ENCODE measurements at places on chromosomes 2 and 18.

DNA sequence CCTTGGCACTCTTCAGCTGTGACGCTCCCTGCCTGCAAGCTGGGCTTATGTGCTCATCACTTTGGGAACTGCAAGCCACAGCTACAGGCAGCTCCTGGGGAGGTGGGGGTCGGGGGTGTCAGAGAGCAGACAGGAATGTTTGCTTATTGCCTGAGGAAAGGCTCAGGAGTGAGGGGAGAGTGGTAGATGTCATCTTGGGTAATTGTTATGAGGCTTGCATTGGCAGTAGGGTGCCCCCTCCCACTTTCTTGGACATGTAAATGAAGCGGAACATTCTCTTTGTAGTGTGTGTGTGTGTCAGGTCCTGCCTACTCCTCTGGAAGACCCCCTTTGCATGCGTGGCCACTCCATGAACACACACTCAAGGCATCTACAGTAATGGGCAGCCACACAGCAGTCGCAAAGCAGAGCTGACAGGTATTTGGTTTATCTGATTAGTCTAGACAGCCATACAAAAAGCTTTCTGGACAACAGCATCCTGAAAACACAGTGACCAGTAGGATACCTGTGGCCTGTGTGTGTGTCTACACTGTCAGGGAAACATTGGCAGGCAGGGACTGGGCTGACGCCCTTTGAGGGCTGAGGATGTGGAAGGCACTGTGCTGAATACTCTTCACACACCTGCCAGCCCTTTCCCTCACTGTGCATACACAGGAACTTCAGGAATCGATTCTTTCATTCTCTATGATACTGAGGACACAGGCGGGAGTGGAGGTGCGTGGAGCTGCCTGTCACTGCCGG lies 17.1 kb upstream of the MC2R start:
- no peaks in the 10 kb centered on the region for H3K4me1 ChIP-seq
- no peak overlapping the region for H3K27ac ChIP-seq
- H3K36me3 ChIP-seq: no peaks in the 10 kb centered on the region
- no peaks in the 10 kb centered on the region for H3K27me3 ChIP-seq
- DNase-seq: no peak

GRCh38 chr2:217186668-217187159 lies 326.9 kb upstream of the TNP1 start:
- DNase-seq: no peak
- H3K27ac ChIP-seq: no peak overlapping the region
- H3K36me3 ChIP-seq: no peaks in the 10 kb centered on the region
- no peaks in the 10 kb centered on the region for H3K27me3 ChIP-seq
- H3K4me1 ChIP-seq: no peaks in the 10 kb centered on the region

DNA sequence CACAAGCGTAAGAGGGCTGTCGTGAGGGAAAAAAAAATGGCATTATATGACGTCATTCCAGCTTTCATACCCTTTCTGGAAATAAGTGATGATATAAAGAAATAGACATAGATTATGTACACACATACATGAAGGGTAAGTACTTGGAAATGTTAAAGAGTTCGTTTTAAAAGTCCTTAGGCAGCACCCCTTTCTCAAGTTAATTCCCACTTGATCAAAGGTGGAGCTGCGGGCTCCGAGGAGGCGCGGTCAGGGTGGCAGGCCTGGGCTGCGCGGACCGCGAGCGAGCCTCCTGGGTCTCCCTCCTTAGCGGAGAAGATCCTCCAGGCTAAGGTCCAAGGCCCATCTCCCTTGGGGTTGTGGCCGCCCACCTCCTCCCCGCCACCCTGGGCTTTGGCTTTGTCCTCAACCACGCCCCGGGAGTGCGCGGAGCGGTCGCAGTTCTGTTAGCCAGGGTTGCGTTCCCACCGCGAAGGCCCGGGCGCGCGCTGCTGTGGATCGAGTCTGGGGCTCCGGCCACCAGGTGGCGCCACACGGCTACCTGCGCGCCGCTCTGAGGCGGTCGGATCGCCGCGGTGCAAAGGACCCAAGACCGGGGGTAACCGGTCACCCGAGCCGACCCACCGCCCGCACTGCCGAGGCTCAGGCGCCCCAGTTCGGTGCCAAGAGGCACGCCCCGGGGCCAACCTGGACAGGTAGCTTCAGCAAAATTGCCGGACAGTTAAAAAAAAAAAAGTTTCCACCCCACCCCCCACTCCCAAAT lies 66.8 kb downstream of the HNRNPLL start:
- H3K27ac ChIP-seq: no peak overlapping the region
- peaks cover 8% of the 10 kb centered on the region for H3K4me1 ChIP-seq
- H3K27me3 ChIP-seq: no peaks in the 10 kb centered on the region
- H3K4me3 ChIP-seq: peak overlapping the region; percentile 57
- peak; percentile 67 for DNase-seq

GRCh38 chr2:144493027-144493809 lies 26.7 kb downstream of the ZEB2 start:
- H3K36me3 ChIP-seq: peaks cover 11% of the 10 kb centered on the region
- H3K27me3 ChIP-seq: no peaks in the 10 kb centered on the region
- H3K4me1 ChIP-seq: peaks cover 44% of the 10 kb centered on the region
- no peak overlapping the region for H3K4me3 ChIP-seq
- DNase-seq: peak; percentile 81
- no peak overlapping the region for H3K27ac ChIP-seq

- H3K4me1 ChIP-seq: no peaks in the 10 kb centered on the region
- no peaks in the 10 kb centered on the region for H3K27me3 ChIP-seq
- no peak overlapping the region for H3K27ac ChIP-seq
- H3K4me3 ChIP-seq: no peak overlapping the region
Measured at GRCh38 chr18:67652288-67652687, 135.8 kb upstream of the DSEL start.

DNA sequence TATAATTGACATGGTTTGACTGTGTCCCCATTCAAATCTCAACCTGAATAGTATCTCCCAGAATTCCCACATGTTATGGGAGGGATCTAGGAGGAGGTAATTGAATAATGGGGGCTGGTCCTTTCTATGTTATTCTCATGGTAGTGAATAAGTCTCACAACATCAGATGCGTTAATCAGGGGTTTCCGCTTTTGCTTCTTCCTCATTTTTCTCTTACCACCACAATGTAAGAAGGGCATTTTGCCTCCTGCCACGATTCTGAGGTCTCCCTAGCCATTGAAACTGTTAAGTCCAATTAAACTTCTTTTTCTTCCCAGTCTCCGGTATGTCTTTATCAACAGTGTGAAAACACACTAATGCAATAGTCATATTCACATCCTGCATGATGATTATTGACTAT lies 1073.3 kb upstream of the CDH2 start:
- no peaks in the 10 kb centered on the region for H3K27me3 ChIP-seq
- H3K36me3 ChIP-seq: no peaks in the 10 kb centered on the region
- H3K4me1 ChIP-seq: peaks cover 27% of the 10 kb centered on the region
- DNase-seq: peak; percentile 73
- H3K4me3 ChIP-seq: no peak overlapping the region

DNA sequence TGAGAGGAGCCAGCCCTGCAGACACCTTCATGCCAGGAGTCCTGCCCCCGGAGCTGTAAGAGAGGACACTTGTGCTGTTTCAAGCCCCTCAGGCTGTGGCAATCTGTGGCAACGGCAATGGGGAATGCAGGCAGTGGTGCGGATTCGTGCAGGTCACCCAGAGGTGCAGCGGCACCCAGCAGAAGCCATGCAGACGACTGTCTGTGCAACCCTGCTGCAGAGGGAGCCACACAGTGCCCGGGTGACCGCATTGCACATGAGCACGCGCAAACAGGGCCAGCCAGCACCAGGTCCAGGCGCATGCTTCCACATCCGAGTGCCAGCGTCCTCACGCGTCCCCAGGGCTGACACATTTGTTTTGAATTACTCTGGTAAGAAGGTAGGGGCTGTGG lies 84.8 kb upstream of the GPC1 start:
- no peaks in the 10 kb centered on the region for H3K4me1 ChIP-seq
- H3K27ac ChIP-seq: no peak overlapping the region
- no peak for DNase-seq
- H3K27me3 ChIP-seq: no peaks in the 10 kb centered on the region
- no peaks in the 10 kb centered on the region for H3K36me3 ChIP-seq

DNA sequence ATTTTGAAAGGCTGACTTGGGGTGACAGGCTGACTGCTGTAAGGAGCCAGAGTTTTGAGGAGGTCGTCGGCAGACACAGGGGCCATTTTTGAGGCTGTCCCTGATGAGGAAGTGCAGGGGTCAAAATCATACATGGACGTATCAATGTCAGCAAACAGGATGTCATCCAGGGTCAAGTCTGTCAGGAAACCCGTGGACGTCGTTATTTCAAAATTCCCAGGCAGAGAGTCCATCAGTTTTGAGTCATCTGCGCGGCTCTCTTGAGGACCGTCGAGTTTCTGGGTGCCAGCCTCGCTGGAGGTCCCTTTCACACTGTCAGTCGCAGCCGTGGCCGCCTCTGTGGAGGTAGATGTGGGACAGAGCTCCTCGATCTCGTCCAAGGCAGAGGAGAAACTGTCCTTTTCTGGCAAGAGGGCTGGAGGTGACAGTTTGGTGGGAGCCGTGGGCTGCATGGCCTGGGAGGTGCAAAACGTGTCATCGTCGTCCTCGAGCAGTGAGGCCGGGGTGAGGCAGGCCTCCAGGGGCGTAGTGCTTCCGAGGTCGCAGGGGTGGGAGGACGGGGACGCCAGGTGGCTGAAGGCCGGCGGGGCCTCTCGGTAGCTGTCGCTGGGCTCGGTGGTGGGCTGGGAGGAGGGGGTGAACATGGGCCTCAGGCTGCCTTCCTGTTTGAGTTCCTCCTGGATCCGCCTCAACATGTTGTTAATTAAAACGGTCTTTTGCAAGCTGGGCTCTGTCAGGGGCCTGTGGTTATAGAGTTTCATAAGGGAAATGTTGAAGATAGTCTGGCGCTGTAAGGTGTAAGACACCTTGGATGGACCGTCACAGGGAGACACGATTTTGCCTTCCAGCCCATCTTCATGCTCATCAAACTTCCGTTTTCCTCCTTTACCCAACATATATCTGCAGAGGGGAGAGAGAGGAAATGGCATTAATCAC lies 17.5 kb downstream of the SERTAD2 start:
- H3K4me1 ChIP-seq: peaks cover 71% of the 10 kb centered on the region
- peak overlapping the region; percentile 75 for H3K27ac ChIP-seq
- peak; percentile 72 for DNase-seq

DNA sequence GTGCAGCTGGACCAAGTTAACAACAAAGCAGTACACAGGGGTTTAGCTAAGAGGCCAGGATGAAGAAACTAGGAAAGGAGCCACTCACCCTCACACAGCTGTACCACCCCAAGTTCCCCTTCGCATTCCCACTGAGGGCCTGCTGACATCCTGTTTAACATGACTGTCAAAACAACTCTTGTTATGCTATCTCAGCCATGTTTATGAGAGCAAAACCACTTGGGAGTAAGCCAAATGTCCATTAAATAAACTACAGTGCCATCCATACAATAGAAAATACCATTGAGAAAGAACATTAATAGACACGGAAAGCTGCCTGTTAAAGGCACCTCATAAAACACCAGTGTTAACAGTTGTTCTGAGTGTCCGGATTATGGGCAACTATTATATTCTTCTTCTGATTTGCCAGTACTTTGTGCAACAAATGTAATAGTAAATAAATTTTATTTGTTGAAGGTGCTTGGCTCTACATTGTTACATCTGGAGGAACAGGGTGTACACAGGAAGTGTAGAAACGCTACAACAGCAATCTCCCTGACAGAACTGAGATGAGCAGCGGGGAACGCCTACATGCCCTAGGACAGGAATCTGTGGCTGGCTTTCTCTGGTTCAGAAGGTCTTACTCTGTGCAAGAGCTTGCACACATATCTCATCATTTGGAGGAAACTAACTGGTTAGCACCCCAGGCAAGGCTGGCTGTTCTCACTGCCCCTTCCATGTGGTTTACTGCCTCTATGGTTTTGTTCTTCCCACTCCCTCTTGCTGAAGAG lies 85.6 kb downstream of the EHD3 start:
- H3K27me3 ChIP-seq: no peaks in the 10 kb centered on the region
- peak; percentile 74 for DNase-seq
- H3K4me3 ChIP-seq: peak overlapping the region; percentile 33
- peaks cover 63% of the 10 kb centered on the region for H3K4me1 ChIP-seq
- no peaks in the 10 kb centered on the region for H3K36me3 ChIP-seq
- peak overlapping the region; percentile 37 for H3K27ac ChIP-seq

DNA sequence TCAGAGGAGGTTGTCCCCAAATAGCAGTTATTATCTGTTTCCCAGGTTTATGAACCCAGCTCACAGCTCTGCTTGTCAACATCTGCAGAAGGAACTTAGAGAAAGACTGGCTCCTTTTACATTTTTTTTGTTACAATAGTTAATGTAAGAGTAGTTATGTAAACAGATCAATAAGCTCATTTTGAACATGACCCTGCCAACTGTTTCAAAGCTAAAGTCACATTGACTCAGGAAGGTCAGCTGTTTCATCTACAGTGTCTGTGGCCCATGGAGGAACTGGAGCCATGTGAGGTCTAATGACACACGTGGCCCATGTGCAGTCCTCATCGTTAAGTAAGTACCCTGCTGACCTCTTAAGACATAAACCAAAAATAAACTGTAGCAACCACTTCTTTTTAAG lies 97.1 kb downstream of the SH3RF3 start:
- H3K27ac ChIP-seq: no peak overlapping the region
- DNase-seq: no peak
- H3K27me3 ChIP-seq: no peaks in the 10 kb centered on the region
- H3K4me1 ChIP-seq: peaks cover 23% of the 10 kb centered on the region
- no peaks in the 10 kb centered on the region for H3K36me3 ChIP-seq

- H3K27ac ChIP-seq: no peak overlapping the region
- no peak overlapping the region for H3K4me3 ChIP-seq
- DNase-seq: no peak
- H3K27me3 ChIP-seq: no peaks in the 10 kb centered on the region
- no peaks in the 10 kb centered on the region for H3K36me3 ChIP-seq
Measured at GRCh38 chr2:78408795-78409118, 616.7 kb upstream of the REG3G start.

- no peak overlapping the region for H3K4me3 ChIP-seq
- H3K27me3 ChIP-seq: no peaks in the 10 kb centered on the region
- H3K36me3 ChIP-seq: no peaks in the 10 kb centered on the region
Measured at GRCh38 chr2:190105554-190105953, 43.0 kb upstream of the MSTN start.

GRCh38 chr2:99084256-99084655 lies 57.3 kb upstream of the C2orf15 start:
- H3K4me1 ChIP-seq: peaks cover 12% of the 10 kb centered on the region
- H3K27ac ChIP-seq: no peak overlapping the region
- no peak for DNase-seq
- no peak overlapping the region for H3K4me3 ChIP-seq
- no peaks in the 10 kb centered on the region for H3K27me3 ChIP-seq

DNA sequence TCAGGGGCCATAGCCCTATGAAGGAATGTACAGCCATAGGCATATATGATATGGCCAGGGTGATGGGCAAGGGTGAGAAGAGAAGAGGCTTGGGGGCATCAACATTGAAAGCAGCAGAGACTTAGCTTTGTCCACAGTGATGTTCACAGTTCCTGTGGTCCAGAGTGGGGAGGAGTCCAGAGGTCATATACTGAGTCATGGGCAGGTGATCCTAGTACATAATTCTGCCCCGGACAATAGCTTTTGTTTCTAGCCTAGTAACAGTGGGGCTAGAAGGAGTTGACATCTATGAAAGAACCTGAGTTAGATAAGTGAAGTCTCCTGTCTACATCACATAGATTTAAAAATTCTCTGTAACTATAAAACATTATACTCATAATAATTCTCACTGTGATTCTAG lies 496.3 kb upstream of the TNP1 start:
- peaks cover 4% of the 10 kb centered on the region for H3K4me1 ChIP-seq
- H3K36me3 ChIP-seq: no peaks in the 10 kb centered on the region
- no peak overlapping the region for H3K4me3 ChIP-seq
